Cerebellar nuclear complex (tissue), 1 donor: ENCODE measurements at places on chromosomes 1 and 21.

- no peak for DNase-seq
These were observed 7.3 kb downstream of the CSF1 start for GRCh38 chr1:109917768-109918606.

DNA sequence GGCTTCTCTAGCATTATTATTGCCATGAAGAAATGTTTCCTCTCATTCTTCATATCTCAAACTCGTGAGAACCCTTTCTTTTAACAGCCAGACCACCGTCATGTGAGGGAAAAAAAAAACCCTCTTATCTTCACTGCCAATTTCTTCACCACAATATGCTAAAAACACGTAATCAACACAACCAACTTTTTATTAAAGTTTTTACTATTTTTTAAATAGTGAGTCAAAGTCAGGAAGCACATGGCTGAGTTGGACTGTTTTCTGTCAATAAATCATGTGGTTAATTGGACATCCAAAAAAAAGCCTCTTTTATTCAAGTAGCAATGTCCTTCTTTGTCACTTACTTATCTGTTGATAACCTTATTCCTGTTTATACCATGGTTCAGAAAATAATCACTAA, 55.9 kb upstream of the SAMD13 start:
- no peak for DNase-seq

DNA sequence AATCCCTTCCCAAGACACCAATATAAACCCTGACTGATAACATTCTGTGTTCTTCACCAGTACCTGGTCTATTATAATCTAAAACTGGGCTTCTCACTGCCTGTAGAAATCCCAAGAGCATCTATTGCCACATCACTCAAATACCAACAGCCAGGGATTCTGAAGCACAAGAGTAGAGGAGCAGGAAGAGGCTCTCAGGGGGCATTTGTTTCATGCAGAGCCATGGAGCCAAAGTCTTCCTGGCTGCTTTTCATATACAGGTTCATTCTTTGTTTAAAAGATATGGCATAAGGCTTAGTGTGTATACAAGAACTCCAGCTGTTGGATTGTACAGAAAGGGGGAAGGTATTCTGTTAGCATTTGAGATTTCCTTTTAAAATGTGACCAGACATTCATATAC, 38.2 kb upstream of the USH2A start:
- DNase-seq: no peak

DNA sequence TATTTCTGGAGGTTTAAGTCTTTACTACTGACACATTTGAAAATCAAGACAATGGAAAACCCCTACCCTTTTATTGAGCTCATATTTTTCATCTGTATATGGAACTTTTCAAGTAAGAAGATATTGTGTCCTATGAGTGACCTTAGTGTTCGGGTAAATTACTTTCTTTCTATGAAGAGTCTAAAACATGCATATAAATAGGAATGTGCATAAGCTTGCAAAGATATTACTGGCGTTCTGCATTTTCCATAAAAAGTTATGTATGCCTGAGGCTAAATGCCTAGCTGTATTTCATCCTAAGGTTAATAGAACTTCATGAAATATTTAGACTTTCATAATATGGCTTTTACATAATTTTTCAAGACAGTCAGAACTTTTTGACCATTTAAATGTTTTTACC, 495.8 kb upstream of the ADAMTS5 start:
- DNase-seq: no peak

DNA sequence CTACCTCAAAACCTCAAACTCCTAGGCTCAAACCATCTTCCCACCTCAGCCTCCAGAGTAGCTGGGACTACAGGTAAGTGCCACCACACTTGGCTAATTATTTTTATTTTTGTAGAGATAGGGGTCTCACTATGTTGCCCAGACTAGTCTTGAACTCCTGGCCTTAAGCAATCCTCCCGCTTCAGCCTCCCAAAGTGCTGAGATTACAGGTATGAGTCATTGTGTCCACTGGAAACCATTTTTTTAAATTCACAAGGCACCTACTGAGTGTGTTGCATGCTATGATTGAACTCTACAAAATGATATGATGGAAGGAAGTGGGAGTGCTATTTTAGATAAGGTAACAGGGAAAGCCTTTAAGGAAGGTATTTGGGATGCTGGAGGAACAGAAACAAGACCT, 41.8 kb upstream of the RCOR3 start:
- no peak for DNase-seq

DNA sequence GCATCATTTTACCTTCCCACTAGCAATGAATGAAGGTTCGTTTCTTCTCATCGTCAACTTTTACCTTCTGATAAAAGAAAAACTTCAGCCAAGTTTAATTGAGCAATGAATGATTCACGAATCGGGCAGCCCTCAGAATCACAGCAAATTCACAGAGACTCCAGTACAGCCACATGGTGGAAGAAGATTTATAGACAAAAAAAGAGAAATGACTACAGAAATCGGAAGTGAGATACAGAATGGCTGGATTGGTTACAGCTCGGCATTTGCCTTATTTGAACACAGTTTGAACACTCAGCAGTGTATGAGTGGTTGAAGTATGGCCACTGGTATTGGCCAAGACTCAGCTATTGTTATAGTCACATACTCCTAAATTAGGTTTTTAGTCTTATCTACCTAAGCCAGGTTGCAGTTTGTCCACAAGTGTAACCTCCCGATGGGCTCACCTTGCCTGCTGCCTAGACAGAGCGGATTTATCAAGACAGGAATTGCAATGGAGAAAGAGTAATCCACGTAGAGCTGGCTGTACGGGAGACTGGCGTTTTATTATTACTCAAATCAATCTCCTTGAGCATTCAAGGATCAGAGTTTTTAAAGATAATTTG, 15.3 kb downstream of the AK4 start:
- no peak for DNase-seq

DNA sequence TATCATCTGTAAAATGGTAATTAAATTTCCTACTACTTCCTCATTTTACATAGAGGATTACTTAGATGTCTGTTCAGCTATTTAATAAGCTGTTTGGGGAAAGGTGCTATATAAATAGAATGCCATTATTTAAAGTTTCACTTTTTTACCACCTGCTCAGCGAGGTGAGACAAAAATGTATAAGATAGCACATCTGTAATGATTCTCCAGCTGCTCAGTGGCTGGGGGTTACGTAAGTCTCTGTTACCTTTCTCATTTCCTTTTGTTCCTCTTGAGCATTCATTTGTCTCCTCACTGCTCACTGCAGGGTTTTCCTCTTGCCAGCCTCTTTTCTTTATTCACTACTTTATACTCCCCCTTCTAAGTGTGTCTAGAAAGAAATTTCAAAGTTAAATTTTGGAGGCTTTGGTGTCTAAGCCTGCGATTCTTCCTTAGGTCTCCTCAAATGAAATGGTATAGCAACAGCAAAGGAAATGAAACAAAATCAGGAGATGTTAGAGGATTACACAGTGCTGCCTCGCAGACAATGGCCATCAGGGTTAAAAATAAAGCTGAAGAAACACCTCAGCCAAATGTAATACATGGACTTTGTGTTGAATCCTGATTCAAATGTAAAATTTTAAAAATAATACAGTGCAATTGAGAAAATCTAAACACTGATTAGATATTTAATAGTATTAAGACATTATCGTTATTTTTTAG, 6.8 kb downstream of the RGS8 start:
- DNase-seq: no peak

DNA sequence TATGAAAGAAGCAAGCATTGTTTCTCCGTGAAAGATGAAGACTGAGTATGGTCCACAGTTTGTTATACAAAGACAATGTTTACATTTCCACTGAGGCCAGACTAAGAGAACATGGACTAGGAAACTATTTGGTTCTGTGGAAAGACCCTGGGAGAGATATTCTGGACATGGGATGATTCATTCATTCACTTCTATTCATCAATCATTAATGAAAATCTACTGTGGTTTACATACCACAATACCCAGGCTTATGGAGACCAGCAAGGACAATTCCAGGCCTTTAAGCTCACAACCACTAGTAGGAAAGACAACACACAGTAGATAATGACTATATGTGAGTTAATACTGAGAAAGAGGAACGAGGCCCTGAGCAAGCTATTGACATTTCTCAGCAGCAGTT, 125.4 kb downstream of the TBX15 start:
- no peak for DNase-seq

DNA sequence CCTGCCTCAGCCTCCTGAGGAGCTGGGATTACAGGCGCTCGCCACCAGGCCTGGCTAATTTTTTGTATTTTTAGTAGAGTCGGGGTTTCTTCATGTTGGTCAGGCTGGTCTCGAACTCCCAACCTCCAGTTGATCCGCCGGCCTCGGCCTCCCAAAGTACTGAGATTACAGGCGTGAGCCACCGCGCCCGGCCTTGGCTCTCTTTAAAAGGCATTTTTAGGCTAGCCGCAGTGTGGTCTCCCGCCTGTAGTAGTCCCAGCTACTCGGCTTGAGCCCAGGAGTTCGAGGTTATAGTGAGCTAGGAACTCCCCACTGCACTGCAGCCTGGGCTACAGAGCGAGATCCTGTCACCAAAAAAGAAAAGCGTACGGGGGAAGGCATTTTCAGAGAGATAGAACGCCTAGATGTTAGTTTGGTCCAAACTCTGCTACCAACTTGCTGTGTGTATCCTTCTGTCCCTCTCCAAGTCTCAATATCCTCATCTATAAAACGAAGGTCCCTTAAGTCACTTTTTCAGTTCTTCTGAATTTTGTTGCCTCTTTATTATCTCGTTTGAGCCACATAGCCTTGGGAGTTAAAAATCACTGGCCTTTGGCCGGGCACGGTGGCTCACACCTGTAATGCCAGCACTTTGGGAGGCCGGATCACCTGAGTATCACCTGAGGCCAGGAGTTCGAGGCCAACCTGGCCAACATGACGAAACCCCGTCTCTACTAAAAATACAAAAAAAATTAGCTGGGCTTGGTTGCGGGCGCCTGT, 734 bp downstream of the MED18 start:
- DNase-seq: no peak

- no peak for DNase-seq
These were observed 297.2 kb downstream of the OMA1 start for GRCh38 chr1:58249388-58249736.

GRCh38 chr1:84923317-84923716, 30.3 kb upstream of the LPAR3 start:
- DNase-seq: no peak
